ENCODE measurements at places on chromosomes 7 and 10.

DNA sequence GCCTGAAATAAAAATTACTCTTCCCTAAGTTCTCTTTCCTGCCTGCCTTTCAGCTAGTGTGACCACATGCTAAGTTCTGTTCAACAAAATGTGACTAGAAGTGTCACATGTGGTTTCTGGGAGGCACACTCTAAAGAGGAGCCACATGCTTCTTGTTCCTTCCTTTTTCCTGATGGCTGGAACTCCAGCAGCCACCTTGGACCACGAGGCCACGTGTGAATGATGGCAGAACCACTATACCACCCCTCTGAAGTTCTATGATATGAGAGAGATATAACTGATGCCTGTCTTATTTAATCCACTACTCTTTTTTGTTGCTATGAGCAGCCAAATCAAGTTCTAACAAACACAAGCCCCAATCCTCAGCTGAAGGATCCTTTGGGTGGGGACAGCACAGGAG, 8.1 kb downstream of the PODXL start:
- DNase-seq: peak; percentile 15

GRCh38 chr10:131121511-131122035, 189.9 kb downstream of the TCERG1L start:
- DNase-seq: no peak

DNA sequence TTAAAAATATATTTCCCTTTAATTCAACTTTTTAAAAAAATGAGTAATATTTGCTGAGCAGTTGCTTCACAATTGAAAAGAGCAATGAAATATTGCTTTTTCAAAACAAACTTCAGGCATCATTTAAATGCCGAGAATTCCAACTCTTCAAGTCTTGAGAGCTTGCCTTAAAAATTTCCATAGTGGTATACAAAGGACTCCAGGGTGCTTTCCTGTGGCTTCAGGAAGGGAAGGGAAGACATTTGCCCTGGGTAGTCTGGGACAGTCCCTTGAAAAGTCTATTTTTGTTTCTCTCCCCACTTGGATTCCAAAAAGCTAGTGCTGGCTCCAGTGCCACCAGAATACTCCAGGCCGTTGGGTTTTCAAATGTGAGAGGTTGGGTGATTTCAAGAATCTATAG, 71.7 kb downstream of the HYCC1 start:
- DNase-seq: no peak

DNA sequence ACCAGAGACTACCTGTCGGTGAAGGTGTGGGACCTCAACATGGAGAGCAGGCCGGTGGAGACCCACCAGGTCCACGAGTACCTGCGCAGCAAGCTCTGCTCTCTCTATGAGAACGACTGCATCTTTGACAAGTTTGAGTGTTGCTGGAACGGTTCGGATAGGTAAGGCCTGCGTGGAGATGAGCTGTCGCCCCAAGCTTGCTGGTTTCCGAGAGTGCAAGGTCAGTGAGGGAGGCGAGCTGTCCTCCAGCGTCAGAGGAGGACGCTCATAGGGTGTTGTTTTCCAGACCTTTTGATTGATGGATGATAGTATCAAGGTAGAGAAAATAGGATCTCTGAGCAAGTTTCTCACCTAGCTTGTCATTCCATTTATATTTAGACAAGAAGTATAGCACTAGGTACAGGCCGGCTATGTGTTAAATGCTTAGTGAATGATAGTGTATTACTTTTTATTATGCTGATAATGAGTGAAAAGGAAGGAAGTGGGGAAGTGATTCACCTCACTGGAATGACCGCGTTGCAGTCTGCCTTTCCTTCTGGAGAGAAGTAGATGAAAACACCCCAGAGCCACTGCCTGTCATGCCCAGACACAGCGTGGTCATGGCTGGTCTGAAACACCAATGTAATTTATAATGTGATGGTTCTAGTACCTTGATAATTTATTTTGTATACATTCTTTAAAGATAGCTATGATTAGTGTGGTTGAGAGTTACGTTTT, 33.9 kb downstream of the BNIP3 start:
- no peak for DNase-seq

DNA sequence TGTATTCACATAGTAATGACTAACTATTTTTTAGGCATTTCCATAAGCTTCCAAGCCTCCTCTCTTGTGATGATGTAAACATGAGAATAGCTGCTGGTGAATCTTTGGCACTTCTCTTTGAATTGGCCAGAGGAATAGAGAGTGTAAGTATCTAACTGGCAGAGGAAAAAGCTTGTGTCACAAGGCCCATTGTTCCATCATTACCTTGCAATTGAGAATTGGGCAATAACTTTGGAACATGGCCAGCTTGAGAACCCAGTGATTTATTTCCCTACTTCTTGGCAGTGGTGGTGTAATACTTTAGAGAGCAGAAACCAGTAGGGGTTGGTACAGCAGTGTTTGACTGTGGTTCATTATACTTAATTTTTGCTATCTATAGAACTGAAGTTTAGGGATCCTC, 12.0 kb downstream of the IFRD1 start:
- DNase-seq: no peak

GRCh38 chr10:60175441-60175971, 214.2 kb downstream of the ANK3 start:
- no peak for DNase-seq

- DNase-seq: no peak
Measured at GRCh38 chr10:51313251-51313650, 239.0 kb downstream of the PRKG1 start.

GRCh38 chr7:83271212-83272099, 108.8 kb upstream of the PCLO start:
- no peak for DNase-seq

GRCh38 chr7:24963218-24963617, 16.8 kb downstream of the OSBPL3 start:
- no peak for DNase-seq

DNA sequence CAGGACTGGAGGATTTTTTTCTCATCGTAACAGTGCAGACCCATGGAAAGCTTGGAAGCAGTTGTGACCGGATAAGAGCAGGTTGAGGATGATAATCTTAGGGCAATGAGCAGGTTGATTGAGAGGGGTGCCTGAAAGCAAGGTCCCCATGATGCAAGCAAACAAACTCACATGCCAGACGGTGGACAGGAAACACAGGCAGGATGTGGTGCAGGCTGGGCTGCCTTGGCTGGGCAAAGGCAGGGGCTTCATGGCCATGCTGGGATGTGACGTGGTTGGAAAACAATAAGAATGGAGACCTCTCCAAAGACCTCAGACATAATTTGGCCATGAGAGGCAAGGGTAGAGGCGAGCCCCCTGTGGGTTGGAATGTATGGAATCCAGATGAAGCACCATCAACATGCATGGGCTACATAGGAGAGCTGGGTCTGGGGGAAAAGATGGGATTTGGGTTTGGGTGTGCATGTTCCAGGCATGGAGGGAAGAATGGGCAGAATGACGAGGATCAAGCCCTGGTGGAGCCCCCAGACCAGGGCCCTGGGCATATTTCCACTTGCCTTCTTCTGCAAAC, 58.3 kb downstream of the IKZF1 start:
- no peak for DNase-seq

DNA sequence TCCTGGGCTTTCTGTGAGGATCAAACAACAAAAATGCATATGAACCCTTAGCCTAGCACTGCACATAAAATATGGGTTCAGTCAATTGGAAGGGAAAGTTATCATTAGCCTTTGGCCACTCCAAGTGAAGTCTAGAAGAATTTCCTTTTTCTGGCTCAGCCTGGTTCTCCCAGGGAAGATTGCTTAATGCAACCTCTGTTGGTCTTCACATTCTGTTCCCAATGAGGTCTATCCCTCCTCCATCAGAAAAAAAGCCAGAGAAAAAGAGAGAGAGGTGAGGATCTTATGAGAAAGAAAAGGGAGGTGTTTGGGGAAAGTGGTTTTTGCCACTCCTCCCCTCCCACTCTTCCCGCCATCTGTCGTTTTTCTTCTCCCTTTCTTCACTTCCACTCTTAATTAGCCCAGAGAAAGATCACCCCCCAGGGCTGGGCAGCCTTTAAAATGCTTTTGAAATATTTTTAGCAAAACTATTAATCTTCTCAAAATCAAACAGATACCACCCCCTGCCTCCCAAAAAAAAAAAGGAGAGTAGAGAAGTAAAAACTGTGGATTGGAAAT, 31.1 kb downstream of the CPVL start:
- DNase-seq: no peak
